ENCODE measurements at places on chromosomes 1 and 21.

GRCh38 chr1:67060811-67061218, 6.9 kb upstream of the SLC35D1 start:
- DNase-seq: no peak

- DNase-seq: no peak
Measured at GRCh38 chr1:115430441-115431158, 92.6 kb upstream of the NGF start.

DNA sequence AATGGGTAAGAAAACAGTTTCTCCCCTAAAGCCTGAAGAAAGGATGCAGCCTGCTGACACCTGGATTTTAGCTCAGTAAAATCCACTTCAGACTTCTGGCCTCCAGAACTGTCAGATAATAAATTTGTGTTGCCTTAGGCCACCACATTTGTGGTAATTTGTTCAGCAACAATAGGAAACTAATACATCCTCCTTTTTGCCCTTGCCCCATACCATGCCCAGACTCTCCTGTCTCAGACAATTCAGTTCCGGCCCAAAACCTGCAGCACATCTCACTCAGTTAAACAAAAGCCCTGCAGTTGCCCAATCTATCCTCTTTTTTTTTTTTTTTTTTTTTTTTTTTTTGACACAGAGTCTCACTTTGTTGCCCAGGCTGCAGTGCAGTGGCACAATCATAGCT, 25.8 kb downstream of the SMIM12 start:
- no peak for DNase-seq

- no peak for DNase-seq
Measured at GRCh38 chr21:20443558-20444155, 554.6 kb upstream of the NCAM2 start.

DNA sequence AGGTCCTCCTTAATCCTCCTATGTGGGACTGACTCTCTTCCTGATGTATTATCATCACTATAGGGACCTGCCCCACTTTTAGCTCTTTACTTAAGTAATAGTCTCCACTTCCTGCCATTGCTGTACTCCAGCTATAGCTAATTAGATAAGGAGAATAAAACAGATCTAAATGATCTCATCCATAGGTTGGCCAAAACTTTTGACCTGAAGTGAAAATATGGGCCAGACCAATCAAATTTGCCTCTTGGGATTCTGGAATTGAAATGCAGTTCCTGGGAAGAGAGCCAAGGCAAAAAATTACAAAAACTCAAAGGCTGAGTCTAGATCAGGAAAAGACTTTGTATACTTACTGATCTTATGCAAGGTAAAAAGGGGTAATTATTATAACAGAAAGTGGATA, 36.1 kb upstream of the PDE4B start:
- no peak for DNase-seq
